ENCODE measurements at places on chromosomes 16 and 17.

- DNase-seq: no peak
Measured at GRCh38 chr17:2909175-2909845, 113.1 kb downstream of the RAP1GAP2 start.

- DNase-seq: no peak
Measured at GRCh38 chr16:17231972-17232371, 238.8 kb downstream of the XYLT1 start.

DNA sequence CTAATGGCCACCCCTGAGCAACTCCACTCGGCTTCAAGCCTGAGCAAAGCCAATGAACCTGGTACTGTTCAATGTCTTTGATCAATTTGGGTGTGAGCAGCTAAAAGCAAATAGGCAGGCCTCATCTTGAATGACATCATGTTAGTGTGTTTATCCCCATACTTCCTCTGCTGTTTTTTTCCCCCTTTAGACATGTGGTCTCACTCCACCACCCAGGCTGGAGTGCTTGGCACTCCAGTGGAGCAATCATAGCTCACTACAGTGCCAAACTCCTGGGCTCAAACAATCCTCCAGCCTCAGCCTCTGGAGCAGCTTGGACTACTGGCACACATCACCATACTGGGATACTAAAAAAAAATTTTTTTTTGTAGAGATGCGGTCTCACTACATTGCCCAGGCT, 75.4 kb downstream of the ARHGAP17 start:
- no peak for DNase-seq

GRCh38 chr17:73971127-73971526, 232.4 kb upstream of the RPL38 start:
- DNase-seq: no peak

DNA sequence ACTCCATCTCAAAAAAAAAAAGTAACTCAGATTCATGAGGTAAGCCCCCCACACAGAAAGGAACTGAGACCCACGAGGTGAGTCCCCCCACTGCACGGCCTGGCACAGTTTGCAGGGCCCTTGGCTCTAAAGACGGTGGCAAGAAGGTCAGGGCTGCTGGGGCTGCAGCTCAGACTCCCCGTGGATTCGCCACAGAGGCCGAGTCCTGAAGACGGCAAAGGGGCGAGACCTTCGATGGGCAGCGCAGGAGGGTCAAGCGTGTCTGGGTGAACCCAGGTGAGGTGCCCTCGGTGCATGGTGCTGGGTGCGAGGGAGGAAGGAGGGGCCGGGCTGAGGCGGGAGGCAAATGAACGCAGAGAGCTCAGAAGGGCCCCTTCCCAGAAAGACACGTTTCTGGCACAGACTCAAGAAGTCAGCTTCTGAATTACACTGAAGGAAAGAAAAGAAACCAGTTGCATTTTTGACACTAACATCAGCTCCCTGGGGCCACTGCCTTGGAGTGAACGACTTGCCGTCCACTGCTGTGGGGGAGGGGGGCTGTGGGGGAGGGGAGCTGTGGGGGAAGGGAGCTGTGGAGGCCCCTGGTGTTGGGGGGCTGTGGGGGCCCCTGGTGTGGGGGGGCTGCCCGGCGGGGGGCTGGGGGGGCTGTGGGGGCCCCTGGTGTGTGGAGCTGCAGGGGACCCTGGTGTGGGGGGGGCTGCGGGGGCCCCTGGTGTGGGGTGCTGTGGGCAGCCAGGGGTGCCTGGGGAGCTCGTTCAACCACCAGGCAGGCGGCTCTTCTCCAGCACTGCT, 69.8 kb upstream of the METRNL start:
- DNase-seq: no peak

Data from hepatic stellate cell (primary cell).